ENCODE measurements at places on chromosomes 1 and 21.
A peak's percentile ranks its signal among the peaks of the same experiment; 100 is the strongest.

- peak; percentile 67 for DNase-seq
These were observed 124.6 kb upstream of the IVNS1ABP start for GRCh38 chr1:185441605-185442004.

DNA sequence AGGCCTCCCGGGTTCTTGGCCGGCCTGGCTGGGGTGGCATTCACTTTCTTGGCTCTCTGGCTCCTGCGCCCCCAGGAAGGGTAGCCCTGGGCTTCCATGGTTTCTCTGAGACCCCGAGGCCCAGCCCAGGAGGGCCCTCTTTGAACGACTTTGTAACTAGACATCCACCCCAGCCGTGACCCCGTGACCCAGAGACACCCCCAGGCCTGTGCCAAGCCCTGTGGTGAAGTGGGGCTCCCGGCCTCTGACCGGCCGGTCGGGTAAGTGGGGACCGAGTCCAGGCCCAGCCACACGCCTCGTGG is 64.0 kb downstream of the COL18A1 start:
- no peak for DNase-seq

DNA sequence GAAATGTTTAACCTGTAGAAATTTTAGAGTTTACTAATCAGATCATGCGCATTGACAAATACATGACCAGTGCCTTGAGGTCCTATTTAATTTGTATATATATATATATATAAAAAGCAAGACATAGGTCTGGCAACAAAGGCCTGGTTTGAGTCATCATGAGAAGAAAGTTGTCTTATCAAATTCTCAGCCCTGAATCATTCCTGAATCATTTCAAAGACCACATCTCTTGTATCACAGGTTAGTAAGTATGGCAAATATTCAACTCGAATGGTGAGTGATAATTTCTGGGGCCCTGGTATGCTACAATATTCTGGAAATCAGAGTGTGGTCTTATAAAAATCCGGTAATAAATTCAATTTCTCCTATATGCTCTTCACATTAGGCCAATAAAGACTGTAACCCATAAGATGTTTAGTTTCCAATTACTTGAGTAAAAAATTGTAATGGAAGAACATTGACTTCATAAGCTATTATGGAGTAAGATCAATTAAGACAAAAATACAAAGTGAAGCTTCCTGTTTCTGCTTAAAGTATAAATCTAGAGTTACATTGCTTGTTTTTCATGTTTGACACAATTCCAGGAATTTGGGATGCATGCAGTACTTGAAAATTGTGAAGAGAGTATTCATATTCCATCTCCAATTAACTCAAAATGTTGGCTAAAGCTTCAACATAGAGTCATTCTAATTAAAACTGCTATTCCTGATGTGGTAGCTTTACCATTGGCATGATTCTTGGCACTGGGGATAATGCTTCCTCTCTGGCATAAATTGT is 309.4 kb downstream of the BRINP3 start:
- no peak for DNase-seq

- DNase-seq, result no peak
These were observed 45.8 kb upstream of the RC3H1 start for GRCh38 chr1:174068000-174068399.

GRCh38 chr1:87146538-87146937 is 182.1 kb upstream of the LMO4 start:
- DNase-seq, result no peak

DNA sequence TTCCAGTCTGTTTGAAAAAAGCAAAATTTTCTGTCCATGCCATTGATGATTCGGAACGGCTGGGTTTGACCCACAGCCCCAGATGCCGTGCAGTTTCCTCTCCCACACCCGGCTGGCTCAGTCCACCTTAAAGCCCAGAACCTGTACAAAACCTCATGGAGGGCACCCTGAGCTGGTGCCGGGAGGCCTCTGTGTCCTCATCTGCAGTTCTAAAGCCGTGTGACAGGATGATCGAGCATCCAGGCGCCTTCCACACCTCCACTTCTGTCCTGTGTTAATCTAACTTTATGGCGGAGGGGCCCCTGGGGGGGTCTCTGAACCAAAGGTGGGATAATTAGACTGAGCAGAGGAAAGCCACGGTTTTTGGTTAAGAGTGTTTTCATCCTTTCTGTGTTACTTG is 49.6 kb downstream of the SLC37A1 start:
- no peak for DNase-seq

GRCh38 chr1:156160000-156160742 is 6.8 kb downstream of the SEMA4A start:
- no peak for DNase-seq

DNA sequence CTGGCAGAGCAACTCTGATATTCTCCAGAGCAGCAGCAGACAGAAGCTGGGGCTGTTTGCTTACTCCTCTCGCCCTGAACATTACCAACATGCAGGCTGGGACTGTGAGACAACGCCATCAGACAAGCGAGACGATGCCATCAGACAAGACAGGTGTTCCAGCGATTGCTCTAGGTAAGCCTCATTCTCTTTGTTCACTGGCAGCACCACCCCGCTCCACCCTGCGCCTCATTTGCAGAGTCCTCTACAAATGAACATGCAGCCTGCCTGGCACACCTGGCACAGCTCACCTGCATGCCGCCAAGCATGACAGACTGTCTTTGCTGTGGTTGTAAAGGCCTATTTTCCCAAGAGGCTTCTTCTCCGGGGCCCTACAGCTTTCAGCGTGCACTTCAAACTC is 346.2 kb downstream of the SMYD3 start:
- no peak for DNase-seq

DNA sequence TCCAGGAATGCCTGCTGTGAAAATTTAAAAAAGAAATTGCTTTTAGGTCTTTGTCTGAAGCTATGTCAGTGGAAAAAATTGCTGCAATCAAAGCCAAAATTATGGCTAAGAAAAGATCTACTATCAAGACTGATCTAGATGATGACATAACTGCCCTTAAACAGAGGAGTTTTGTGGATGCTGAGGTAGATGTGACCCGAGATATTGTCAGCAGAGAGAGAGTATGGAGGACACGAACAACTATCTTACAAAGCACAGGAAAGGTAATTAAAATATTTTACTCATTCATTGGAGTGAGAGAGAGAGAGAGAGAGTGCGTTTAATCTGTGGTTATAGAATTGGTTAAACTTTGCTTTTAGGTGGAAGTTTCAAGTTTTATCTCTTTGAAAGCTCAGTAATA is 20.0 kb downstream of the CDC73 start:
- DNase-seq, result no peak

DNA sequence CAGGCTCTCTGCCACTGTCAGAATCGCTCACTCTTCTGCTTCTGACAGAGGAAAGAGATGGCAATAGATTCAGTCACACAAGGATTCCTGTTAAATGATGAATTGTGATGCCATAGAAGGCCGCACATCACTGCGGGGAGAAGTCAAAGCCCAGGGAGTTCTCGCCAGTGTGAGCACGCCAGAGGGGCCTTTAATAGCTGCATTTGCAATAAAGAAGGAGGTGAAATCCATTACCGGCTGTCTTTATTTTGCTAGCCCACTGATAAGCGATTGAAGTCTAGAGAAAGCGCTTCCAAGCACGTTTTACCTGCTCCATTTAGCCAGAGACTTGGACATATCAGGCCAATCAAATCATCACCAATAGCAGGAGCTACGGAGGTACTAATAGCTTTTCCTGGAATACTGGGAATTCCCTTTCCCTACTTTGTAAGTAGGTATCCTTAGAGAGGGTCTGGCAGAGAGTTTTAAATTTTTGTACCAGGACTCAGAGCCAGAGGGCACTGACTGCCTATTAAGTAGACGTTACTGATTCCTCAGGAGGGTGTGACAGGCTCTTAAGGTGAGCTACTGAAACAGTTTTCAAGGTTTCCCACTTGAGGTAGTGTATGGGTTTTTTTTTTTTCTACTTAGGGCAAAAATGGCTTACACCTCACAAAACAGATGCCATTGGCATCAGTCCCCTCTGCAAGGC is 10.2 kb upstream of the TARBP1 start:
- DNase-seq, result no peak

GRCh38 chr1:234691567-234691966 is 81.6 kb upstream of the IRF2BP2 start:
- no peak for DNase-seq

DNA sequence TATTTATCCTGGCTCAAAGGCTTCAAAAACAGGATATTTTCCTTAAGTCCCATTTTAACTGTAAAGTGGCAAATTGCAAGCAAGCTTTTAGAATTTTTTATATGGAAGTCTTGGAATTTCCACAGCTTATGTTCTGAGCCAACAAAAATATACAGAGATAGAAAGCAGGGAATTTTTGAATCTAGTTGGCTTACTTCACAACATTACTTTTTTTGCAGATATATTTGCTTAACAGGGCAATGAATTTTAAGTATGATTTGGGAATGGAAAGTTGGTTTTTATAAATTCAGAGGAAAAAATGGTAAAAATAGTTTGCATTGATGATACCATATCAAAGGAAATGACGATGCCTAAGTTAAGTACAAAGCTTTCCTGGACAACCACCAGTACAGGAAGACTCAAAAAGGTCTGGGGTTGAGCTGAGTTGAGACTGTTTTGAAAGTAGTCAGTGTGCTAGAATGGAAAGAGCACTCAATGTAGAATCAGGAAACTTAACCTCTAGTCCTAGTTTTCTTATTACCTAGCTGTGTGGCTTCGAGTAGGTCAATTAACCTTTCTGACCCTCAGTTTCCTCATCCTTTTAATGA is 11.0 kb upstream of the VCAM1 start:
- no peak for DNase-seq

- DNase-seq, result peak; percentile 79
These were observed 1.0 kb upstream of the EPS15 start for GRCh38 chr1:51519865-51520699.
